ENCODE measurements at places on chromosomes 12 and 14.

DNA sequence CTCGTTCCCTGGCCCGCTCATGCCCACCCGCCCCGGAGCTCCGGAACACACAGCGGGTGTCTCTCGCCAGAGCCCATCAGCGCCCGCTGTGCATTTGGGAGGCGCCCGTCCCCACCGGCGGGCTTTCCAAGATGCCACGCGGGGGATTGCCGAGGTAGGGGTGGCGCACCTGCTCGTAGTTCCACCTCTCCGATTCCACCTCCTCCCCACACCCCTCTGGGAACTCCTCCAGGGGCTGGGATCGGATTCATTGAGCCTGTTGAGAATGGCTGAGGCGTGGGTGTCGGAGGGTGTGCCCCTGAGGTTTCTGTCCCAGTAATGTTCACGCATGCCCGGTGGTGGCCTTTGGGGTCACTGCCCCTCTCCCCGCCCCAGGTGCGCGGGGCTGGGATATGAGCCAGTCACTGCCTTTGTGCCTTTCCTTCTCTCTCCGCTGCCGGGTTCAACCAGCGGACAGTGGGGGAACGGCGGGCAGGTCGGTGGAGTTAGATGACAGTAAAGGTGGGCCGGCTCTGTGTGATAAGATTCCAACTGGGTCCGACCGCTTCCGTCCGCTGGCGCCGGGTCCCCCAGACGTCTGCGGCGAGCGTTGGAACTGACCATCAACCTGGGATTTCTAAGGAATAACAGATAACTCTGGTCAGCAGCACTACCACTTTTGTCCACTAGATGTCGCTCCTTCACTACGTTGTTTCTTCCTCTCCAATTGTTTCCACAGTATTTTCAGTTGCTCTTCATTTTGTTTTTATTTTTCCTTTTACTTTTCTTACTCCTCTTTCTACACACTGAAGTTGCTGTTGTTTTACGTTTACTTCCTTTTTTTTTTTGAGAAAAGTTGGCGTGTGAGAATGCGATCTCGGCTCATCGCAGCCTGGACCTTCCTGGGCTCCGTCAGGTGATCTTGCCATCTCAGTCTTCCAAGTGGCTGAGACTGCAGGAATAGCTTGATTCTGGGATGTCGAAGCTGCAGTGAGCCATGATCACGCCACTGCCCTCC, 178.1 kb upstream of the ALG10B start:
- peak; percentile 14 for DNase-seq

- no peak for DNase-seq
Observed at GRCh38 chr14:46344327-46344937, 307.1 kb downstream of the RPL10L start.

DNA sequence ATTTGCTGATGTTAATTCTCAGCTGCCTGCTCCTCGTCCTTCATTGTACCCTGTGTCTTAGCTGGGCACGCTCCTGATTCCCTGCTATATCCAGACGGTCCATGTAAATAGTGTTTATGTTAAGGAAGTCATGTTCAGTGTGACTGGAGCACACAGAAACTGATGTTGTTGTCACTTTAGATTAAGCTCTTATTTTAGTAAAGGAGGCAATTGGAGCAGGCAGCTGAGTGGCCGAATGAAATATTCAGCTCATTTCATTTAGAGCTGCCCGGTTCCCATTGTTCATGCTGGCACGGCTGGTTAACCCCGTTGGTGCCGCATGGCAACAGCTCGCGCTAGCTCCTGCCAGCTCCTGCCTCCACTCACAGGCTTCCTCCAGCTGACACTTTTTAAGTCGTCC, 446.8 kb upstream of the SOX5 start:
- no peak for DNase-seq

GRCh38 chr12:108582509-108582908, 15.4 kb downstream of the TMEM119 start:
- no peak for DNase-seq

Measured in stimulated activated CD4-positive, alpha-beta T cell treated with anti-CD3 and anti-CD28 coated beads, Interleukin-1b, Interleukin-23, amount 100 ng/mL, for 1 hour (primary cell).